Stimulated activated CD4-positive, alpha-beta T cell treated with anti-CD3 and anti-CD28 coated beads, Interleukin-1b, Interleukin-23, amount 100 ng/mL, for 1 hour (primary cell): ENCODE measurements at places on chromosomes 4 and X.

GRCh38 chr4:141177171-141177570 is 43.5 kb upstream of the ZNF330 start:
- no peak for DNase-seq

- peak; percentile 18 for DNase-seq
Observed at GRCh38 chrX:24479924-24480323, 14.8 kb downstream of the PDK3 start.

DNA sequence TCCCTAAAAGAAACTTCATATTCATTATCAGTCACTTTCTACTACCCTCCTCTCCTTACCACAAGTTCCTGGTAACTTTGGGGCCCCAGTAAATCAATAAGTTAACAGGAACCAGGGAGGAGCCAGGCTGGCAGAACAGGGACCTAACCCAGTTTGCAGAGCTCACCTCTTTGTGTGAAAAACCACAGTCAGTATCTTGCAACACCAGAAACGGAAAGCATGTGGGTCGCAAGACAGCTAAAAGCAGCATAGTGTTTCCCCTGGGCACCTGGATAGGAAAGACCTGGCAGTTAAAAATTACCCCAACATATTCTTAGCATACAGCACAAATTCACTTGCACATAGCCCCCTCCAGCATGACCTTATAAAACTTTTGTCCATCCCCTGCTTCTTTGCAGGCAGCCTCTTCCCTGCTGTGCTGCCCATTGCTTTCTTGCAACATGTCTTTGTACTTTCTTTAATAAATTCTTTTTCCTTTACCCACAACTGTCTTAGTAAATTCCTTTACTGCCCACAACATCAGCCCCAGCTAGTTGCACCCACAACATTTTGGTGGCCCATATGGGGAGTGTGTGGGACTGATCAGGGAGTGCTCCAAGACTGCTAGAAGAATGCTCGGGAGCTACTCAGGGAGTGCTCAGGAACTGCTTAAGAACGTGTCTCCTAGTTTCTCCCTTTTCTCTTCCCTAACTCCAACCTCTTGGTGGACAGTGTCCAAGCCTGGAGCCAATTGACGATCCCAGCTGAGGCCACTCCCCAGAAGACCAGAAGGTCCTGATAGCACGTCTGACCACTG is 83.4 kb downstream of the MSN start:
- no peak for DNase-seq

DNA sequence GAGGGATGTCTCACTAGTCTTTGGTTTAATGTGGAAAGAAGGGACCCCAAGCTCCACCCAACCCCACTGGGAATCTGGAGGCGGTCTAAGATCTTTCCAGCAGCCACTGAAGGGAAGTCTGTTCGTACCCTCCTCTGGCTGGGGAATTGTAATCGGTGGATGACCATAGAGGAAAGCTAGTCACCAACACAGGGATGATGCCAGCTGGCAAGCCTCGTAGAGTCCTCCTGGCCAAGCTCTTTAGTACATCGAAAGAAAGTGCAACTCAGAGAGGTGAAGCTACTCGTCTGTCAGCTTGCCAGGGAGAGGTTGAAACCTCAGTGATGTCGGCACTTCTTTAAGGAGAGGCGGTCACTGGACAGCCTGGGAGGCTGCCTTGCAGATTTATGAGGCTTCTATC is 58.7 kb downstream of the MAMLD1 start:
- DNase-seq: no peak

- DNase-seq: no peak
Observed at GRCh38 chrX:9906919-9907318, 60.2 kb upstream of the CLDN34 start.

DNA sequence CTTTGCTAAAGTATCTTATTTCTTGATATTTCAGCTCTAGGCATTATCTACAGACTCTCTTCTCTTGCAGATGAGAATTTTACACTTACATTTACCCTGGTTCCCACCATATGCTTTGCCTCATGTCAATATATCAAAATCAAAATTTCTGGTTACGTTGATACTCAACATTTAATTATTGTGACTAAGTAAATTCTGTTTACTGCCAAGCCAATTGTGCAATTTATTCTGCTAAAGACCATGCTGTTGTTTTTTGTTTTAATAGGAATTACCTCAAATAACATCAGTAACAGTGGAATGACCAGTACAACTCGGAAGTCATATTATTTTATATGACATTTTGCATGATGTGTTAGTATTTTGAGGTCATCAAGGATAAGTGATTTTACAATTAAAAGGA is 125.5 kb downstream of the IL15 start:
- DNase-seq: no peak

- no peak for DNase-seq
Observed at GRCh38 chr4:105415281-105415744, 58.5 kb downstream of the PPA2 start.
